ENCODE measurements at places on chromosomes 7 and 10.

- DNase-seq, result no peak
These were observed 39.3 kb downstream of the RABGEF1 start for GRCh38 chr7:66779669-66780409.

- DNase-seq, result no peak
These were observed 616.7 kb downstream of the CALN1 start for GRCh38 chr7:71795410-71795809.

DNA sequence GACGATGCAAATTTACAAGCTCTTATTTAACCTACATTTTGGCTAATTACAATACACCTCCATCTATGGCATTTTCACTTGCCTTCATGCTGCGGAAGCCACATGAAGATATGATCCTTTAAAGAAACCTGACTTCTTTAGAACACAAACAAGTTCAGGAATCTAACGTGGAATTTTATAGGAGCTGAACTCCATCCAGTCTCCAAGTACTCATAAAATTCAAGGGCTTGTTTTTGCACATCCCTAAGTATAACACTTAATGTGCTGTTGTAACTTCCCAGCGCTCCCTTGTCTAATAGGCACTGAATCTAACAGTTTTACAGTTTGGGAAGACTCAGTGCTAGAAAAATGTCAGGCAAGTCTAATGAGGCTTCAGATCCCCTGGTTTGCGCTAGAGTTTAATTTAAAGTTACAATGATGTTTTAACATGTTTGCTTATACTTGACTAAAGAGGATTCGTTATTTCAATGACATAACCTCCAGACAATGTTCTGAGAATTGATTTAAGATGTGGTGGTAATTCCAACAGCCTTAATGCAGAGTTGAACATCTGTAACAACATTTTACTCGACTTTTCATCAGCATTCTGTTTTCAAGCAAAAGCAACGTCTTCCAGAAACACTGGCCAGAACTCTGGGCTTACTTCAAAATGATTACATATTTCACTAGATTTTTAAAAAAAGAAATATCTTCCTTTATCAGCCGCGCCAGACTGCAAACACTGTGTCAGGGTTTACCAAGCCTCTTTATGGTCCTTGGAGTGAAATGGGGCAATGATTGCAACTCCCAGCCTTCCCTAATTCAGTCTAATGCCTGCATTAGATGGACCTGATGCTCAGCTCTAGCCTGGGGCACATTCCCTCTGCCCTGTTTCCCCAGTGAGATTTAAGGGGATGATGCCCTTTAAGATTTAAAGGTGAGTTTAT is 664.3 kb downstream of the KCNMA1 start:
- no peak for DNase-seq

DNA sequence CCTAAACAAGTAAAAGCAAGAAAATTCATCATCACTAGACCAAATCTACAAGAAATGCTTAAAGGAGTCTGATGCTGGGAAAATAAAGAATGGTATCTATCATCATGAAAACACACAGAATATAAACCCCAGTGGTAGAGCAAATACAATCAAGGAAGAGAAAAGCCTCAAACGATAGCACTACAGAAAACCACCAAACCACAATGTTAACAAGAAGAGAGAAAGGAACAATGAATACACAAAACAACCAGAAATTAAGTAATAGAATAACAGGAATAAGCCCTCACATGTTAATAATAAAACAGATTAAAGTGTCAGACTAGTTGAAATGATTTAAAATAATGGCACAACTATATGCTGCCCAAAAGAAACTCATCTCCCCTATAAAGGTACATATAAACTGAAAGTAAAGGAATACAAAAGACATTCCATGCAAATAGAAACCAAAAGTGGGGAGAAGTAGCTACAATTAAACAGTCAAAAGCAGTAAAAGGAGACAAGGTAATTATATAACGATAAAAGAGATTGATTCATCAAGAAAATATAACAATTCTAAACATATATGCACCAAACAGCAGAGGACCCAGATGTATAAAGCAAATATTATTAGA is 77.3 kb downstream of the JMJD1C start:
- DNase-seq, result no peak

DNA sequence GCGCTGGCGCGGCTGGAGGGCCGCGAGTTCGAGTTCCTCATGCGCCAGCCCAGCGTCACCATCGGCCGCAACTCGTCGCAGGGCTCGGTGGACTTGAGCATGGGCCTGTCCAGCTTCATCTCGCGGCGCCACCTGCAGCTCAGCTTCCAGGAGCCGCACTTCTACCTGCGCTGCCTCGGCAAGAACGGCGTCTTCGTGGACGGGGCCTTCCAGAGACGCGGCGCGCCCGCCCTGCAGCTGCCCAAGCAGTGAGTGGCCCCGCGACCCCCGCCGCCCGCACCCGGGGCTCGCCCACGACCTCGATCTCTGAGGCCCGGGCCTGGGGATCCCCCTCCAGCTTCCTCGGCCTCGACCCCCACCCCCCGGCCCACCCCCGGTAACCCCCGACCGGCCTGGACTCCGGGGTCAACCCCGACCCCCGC is 537 bp downstream of the FOXK1 start:
- no peak for DNase-seq

DNA sequence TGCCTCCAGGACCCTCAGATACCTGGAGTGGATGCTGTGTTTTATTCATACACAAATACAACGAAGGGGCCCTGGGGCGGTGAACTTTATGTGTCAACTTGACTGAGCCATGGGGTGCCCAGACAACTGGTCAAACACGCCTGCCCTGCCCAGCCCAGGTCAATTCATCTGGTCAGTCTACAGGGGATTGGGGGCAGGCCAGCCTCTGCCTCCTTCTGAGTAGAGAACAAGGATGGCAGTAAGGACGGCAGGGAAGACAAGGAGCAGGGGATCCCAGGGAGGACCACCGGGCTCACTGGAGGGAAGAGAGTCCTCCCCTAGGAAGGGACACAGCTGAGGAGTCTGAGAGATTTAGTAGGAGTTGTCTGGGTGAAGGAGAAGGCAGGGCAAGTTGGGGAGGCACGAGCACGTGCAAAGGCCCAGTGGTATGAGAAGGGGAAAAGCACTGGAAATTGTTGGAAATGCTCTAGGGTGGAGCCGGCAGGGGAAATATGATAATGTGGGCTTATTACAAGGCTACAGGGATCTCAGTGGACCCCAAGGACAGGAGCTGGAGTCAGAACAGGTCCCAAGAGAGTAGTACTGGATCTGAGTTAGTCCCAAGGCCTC is 63.4 kb downstream of the MYL10 start:
- DNase-seq, result no peak

DNA sequence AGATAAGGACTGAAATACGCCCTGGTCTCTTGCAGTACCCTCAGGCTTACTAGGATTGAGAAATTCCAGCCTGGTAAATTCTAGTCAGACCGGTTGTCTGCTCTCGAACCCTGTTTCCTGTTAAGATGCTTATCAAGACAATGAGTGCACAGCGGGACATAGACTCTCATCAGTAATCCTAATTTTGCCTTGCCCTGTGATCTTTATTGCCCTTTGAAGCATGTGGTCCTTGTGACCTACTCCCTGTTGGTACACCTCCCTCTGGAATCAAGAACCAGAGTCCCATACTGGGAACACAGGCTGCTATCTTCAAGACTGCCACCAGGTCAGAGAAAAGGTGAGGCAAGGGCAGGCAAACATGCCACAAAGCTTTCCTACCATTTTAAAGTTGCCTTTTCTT is 7.2 kb downstream of the C10orf53 start:
- DNase-seq, result no peak

DNA sequence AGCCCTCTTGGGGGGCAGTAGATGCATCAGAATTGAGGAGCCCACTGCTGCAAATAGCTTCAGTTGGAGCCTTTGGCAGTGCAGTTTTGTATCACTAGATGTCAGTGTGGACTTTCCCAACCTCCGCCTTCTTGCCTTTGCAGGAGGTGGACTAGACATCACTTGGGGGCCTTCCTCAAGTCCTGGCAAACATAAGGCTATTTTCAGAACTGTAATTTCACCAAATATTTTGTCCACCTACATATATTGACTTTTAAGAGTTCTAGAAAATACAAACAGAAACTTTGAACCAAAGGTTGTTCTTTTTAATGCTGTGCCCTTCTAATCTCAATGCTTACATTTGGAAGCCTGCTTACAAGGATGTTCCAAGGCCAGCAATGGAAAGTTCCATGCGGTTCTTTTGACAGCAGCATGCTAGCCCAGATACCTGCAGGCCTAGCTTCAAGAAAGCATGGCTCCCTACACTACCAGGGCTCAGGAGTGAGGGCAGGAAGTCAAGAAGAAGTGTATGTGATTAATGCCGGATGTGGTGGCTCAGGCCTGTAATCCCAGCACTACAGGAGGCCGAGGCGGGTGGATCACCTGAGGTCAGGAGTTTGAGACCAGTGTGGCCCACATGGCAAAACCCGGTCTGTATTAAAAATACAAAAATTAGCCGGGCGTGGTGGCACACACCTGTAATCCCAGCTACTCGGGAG is 8.0 kb upstream of the ZNRF2 start:
- DNase-seq, result no peak

DNA sequence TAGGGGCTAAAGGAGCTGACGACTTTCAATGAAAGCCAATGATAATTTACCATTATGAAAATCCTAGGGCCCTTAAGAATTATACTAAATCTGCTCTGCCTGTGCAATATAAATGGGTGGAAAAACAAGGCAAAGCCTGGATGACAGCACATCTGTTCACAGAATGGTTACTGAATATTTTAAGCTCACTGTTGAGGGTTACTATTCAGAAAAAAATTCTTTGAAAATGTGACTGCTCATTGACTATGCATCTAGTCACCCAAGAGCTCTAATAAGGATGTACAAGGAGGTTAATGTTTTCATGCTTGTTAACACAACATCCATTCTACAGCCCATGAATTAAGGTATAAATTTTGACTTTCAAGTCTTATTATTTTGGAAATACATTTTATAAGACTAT is 8.9 kb downstream of the DKK1 start:
- DNase-seq, result no peak

DNA sequence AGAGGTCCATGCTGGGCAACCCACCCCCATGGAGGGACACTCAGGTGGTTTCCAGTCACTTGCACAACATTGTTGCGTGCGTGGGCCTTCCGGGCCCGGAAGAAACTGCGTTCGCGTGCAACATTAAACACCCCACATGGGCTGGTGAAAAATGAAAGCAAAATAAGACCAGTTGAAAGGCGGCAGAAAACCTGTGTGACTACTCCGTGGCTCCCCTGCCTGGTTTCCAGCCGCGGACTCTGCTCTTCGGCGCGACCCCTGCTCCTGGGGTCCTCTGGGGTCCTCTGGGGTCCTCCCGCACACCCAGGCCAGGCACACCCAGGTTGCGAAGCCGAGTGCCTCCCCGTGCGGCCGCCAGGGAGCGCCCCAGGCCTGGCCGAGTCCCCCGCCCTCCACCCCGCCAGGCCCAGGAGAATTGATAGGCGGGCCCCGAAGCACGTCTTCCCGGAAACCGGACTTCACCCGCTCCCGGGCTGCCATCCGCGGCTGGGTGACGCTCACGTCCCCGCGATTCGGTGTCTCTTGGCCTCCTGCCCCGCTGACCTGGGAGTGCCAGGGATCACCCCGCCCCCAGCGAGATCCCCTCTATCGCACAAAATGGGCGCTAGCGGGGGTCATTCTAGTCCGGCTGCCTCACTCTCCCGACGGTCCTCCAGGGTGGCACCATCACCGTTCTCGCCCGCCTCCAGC is 1.9 kb upstream of the SH2D4B start:
- DNase-seq, result peak; percentile 39

DNA sequence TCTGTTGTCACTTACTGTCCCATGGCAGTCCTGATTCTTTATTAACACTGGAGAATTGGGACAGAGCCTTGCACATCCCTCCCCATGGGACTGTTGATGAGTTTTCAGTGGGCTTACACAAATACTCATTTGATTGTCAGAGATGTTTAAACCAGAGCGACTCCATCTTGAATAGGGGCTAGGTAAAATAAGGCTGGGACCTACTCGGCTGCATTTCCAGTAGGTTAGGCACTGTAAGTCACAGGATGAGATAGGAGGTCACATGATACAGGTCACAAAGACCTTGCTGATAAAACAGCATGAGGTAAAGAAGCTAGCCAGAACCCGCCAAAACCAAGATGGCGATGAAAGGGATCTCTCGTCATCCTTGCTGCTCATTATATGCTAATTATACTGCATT is 47.6 kb upstream of the JCAD start:
- no peak for DNase-seq

GRCh38 chr10:131074682-131075081 is 236.8 kb downstream of the TCERG1L start:
- DNase-seq, result no peak

- DNase-seq, result no peak
These were observed 6.5 kb upstream of the RBM20 start for GRCh38 chr10:110637558-110638053.

GRCh38 chr7:100556541-100556940 is 17.2 kb downstream of the SAP25 start:
- no peak for DNase-seq

- DNase-seq, result no peak
These were observed 3.5 kb downstream of the SKIDA1 start for GRCh38 chr10:21521751-21522533.

GRCh38 chr7:82441669-82442478 is 1.7 kb downstream of the CACNA2D1 start:
- no peak for DNase-seq

GRCh38 chr7:102439963-102440795 is 6.8 kb downstream of the ORAI2 start:
- no peak for DNase-seq

GRCh38 chr10:35855155-35855947 is 213.3 kb upstream of the FZD8 start:
- no peak for DNase-seq

- no peak for DNase-seq
These were observed 58.9 kb upstream of the PLXNA4 start for GRCh38 chr7:132635127-132635526.

DNA sequence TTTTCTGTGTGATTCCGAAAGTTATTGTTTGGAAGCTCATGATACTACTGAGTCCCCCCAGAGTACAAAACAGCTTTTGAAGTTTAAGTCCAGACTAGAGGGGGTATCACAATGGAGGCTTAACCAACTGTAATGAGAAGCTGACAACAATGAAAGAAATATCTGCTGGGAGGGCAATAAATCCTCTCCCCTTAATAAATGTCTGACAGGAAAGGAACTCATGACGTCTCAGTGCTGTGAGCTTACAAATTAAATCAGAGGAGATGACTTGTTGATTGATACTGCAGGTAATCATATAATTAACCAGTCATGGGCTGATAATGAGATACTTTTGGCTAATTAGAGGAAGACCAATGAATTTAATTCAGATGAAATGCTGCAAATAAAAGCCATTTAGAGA is 102.6 kb upstream of the WDR11 start:
- DNase-seq, result no peak

GRCh38 chr7:56092789-56093531 is at the start of gene PHKG1:
PHKG1 (minus strand) TSS chr7:56092952; CDS start chr7:56088941, 4,011 bp downstream.
- no peak for DNase-seq

DNA sequence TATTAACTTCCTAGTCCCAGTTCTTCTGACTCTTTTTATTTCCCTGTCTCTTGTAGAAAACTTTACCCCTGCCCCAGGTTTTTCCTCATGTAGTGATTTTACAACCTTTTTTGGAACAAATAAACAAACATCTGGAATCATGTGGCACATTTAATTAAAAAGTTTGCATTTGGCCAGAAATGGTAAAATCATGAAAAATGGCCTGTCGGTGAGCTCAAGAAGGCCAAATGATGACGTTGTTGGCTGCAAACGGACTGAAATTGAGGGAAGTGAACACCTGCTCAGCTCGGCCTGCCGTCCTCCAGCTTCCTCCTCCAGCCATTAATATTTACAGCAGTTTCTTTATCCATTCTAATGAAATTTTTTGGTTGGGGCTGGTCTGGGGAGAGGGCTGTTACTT is 902.8 kb downstream of the LRMDA start:
- no peak for DNase-seq

All from GM12864 (cell line).